Tongue (tissue), 3 donors: ENCODE measurements at places on chromosomes 12 and 14.

GRCh38 chr12:25497021-25497420, 56.1 kb downstream of the LMNTD1 start:
- no peak for DNase-seq

- DNase-seq: no peak
Measured at GRCh38 chr12:15196221-15196620, 25.0 kb downstream of the RERG start.

- DNase-seq: peak; percentile 96
Measured at GRCh38 chr12:10211940-10212738, 538 bp upstream of the GABARAPL1 start.

- no peak for DNase-seq
Measured at GRCh38 chr12:75765170-75766059, 254.0 kb upstream of the KRR1 start.

- no peak for DNase-seq
Measured at GRCh38 chr12:42810006-42810405, 220.5 kb upstream of the PRICKLE1 start.

DNA sequence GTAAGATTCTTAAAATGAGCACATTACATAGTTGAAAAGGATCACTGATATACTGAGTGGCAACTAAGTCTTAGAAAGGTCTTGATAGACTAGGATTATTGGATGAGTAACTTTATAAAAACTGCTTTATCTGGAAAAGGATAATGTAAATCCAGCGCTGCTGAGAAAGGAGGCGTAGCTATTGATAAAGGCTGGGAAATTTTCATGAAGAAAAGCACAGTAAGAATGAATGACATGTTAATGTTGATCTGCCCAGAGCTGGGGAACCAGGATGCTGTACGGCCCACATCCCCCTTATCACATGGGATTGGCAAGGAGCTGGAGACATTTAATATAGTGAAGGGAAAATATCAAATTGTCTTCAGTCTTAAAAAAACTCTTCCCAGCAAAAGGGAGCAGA, 174.0 kb downstream of the APAF1 start:
- no peak for DNase-seq

- no peak for DNase-seq
Measured at GRCh38 chr12:93018610-93019009, 89.5 kb upstream of the EEA1 start.

DNA sequence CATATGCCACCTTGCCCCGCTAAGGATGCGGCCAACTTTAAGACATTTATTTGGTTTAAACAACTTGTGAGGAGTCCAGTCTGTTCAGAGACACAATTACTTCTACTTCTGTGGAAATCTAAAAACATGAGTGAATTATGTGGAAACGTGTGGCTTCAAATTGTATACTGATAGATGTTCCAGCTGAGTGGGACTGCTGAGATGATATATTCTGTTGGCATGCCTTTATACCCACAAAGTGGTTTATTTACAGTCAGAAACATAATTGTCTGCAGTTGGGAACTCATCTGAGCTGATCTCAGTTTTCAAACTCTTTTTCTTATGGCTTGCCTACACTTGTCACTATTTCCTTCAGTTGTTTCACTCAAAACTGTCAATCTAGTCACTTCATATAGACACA, 67.8 kb downstream of the FLRT2 start:
- DNase-seq: no peak

GRCh38 chr12:1326258-1326657, 268.1 kb downstream of the FBXL14 start:
- no peak for DNase-seq

DNA sequence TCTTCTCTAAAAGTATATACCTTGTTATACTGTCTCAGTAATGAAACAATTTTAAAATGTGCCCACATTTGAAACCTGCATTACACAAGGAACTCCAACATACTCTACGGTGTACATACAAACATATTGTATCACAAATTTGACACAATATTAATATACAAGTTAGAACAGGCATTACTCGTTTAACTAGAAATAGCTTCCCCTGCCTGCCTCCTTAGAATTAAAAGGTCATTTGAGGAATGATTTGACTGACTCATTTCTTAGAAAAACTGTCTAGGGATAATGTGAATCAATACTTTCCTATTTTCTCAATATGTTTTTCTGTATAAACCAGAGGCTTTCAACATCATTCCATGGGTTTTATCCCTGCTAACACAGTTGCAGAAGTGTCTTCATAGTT, 73.7 kb downstream of the STON2 start:
- no peak for DNase-seq

GRCh38 chr12:78194448-78194847, 363.8 kb downstream of the NAV3 start:
- no peak for DNase-seq

GRCh38 chr14:97486601-97487120, 689.5 kb downstream of the VRK1 start:
- no peak for DNase-seq

GRCh38 chr12:4866299-4866698, 43.4 kb upstream of the KCNA1 start:
- peak; percentile 62 for DNase-seq

- peak; percentile 49 for DNase-seq
Measured at GRCh38 chr14:94601884-94602391, 10.3 kb upstream of the SERPINA3 start.

DNA sequence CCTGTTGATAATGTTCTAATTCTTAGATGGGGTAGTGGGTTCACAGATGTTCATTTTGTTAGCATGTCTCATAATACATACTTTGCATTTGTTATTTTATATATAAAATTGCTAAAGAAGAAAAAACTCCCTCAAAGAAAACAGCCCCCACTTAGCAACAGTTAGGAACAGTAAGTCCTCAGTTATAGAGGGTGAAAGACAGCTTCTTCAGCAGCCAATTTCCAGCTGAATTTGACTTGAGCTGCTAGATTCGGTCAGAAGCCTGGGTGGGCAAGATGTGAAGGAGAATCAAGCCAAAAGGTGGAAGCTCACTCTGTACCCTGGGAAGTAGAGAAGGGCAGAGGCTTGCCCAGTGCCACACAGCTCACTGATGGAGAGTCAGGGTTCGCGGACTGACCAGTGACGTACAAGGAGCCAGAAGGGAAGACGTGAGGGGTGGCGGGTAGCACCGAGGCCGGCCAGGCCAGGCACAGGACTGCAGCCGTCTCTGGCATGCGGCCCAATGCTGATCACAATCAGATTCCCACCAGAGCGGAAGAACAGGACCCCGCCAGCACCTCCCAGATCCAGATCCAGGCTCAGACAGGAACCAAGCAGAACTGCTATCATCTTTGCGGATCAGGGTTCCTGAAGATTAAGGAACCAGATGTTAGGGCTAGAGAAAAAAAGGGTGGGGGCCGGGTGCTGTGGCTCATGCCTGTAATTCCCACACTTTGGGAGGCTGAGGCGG, 30.4 kb upstream of the VWF start:
- no peak for DNase-seq

GRCh38 chr14:102279282-102279681, 25.7 kb downstream of the MOK start:
- DNase-seq: no peak

GRCh38 chr14:97033556-97034081, 236.4 kb downstream of the VRK1 start:
- DNase-seq: no peak

DNA sequence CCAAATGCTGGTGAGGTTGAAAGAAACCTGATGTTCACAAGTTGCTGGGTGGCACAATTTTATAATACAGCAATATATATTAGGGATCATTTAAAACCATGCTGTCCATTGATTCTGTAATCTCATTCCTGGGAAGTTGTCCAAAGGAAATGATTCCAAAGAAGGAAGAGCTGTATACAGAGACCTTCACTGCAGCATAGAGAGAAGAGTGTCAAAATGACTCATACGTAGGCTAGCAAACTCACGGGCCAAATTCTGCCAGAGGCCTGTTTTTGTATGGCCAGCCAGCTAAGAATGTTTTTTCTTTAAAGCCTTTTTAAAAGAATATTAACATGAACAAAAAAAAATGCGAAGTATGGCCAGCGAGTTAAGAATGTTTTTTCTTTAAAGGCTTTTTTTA, 69.2 kb upstream of the MED13L start:
- DNase-seq: no peak

GRCh38 chr12:124217508-124218242, 77.2 kb upstream of the RFLNA start:
- DNase-seq: peak; percentile 57

DNA sequence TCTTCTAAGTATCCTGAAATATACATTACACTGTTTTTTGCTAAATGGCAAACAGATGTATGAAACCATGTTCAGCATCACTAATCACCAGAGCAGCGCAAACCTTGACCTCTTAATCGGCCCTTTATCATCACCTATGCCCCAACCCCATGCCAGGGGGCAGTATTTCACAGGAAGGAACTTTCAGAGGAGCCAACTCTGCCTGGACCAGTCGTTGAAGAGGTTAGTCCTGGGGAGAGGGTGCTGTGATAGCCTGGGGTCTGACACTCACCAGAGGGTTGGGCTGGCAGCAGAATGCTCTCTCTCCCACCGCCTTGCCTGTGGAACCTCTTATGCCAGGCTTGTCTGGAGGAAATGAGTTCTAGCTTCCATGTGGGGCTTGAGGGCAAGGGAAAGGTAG, 411.7 kb downstream of the TMEM117 start:
- no peak for DNase-seq

GRCh38 chr14:103869406-103870143, 22.2 kb upstream of the PPP1R13B start:
- no peak for DNase-seq

GRCh38 chr12:124655048-124655697, 87.8 kb upstream of the NCOR2 start:
- peak; percentile 88 for DNase-seq

GRCh38 chr14:29858299-29858698, 69.3 kb downstream of the PRKD1 start:
- DNase-seq: no peak

DNA sequence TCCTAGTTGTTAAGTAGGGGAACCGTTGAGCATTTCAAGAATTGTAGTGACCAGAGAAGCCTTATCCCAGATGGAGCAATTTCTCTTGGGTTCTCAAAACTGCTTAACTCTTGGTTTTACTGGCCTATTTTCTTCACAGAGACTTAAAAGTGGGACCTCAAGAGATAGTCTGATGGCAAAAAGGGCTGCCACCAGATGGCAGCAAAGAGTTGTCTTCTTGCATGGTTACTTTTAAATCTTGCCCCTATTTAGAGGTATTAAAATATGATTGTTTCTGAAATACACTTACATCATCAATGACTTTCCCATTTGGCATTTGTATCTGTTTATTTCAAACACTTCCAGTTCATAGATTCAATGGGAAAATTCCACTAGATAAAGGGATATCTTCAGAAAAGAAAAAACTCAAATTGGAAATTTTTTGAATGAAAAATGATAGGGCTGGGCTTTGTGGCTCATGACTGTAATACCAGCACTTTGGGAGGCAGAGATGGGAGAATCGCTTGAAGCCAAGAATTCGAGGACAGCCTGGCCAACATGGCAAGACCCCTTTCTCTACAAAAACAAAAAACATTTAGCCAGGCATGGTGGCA, 69.9 kb upstream of the CNTN1 start:
- peak; percentile 81 for DNase-seq

DNA sequence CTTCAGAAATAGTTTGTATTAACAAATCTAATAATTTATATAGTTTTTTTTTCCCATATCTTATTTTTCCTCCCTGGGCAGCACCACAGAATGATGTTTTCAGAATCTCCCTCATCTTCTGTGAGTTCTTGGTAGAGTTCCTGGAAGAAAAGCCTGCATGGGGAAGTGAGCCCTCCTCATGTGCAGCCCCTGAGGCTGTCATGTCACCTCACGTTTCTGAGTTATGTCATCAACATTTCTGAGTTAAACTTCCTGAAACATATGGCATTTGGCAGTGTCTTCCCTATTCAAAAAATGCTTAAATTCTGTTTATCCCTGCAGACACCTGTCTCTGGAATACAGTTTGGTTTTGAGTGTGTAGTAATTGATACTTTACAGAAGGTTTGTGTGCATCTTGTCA, 979.0 kb downstream of the TMEM121 start:
- no peak for DNase-seq

GRCh38 chr12:128783129-128783574, 40.6 kb downstream of the SLC15A4 start:
- no peak for DNase-seq

DNA sequence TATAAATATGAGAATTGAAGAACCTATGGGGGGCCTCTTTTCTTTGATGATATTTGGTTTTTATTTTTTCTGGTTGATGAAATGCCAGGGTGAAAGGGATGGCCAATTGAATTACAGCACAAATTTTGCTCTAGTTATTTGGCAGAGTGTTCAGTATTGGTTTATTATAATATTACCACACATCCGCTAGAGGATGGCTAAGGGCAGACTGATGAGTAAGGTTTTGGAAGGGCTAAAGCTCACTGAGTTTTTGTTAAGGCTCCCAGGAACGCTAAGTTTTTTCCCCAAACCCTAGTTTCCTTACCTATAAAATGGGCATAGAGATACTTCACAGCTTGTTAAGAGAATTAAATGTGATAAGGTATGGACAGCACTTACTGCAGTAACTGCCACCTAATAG, 34.3 kb upstream of the LRRC10 start:
- no peak for DNase-seq

DNA sequence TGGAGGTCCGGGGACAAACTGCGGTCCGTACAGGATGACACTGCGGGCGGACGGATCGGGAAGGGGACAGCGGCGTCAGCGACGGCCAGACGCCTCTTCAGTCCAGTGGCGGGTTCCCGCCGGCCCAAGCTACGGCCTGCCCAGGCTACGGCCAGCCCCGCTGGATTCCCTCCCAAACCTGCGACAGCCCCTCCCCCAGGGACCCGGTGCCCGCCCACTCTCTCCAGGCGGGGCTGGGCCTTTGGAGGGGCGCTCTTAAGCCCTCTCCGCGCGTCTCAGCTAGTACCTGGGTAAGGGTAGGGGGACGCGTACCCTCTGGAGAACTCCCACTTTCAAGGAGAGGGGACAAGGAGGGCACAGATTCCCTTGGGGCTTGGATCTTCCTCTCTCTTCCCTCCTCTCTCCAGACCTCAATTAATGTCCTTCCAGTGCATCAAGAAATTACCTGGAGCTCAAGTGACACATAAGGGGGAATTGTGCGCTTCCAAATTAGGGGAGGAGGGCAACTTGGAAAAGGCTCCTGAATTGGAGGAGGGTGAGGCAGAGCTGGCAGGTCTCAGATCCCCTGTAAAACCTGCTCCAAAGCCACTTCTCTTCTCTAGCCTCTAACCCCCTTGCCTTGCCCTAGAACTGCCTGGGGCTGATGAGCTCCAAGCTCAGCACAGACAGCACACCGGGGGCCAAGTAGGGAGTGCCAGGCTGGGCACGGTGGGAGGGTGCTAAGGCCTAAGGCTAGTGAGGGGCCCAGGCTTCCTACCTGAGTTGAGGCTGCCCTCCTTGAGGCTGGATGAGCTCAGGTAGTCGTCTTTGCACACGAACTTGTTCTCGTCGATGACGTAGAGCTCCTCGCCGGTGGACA, 3.1 kb downstream of the LHX5 start:
- DNase-seq: no peak

DNA sequence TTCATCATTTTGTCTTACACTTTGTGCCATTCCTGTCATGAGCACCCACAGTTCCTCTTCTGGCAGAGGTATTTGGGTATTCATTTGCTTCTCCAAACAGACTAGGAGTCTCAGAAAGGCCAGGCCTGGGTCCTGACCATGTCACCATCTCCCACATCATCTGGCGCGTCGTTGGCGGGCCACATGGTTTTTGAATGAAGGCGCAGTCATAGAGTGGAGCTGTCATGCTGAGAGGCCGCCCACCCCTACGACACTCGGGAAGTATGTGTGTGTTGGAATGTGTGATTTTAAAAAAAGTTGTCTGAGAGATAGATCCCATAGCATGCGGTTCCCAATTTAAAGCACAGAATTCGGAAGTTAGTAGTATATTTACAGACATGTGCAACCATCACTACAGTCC, 15.6 kb upstream of the TTC7B start:
- DNase-seq: no peak

GRCh38 chr14:93304771-93305170, 28.1 kb downstream of the BTBD7 start:
- DNase-seq: no peak
